Fibroblast of skin of left biceps (primary cell): ENCODE measurements at places on chromosomes 16 and 17.

DNA sequence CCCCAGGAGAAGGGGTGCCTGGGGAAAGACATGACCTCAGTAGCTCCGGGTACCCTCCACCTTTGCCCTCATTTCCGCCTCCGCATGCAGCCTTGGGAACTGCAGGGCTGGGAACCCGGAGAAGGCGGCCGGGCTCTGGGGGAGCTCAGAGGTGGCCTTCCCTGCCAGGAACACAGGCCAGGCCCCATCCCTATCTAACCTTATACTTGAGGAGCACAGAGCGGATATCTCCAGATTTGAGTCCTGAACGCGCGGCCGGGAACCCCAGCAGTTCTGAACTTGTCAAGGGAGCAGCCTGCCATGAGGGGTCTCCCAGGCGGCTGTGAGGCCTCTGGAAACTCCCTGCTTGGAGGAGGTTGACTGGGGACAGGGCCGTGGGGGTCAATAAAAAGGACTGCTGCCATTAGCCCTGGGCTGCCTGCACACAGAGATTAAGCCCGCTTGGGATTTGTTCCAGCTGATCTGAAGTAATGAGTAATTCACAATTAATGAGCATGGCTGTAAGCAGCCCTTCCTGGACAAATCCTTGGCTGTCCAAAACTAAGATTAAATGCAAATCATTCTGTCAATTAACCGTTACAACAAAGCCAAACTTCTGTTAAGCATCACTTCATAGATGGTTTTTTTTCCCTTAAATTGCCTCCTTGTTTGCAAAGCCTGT, 26.3 kb upstream of the METRNL start:
- DNase-seq = no peak

- peak; percentile 42 for DNase-seq
Measured at GRCh38 chr17:82611140-82612058, 36.8 kb downstream of the WDR45B start.

DNA sequence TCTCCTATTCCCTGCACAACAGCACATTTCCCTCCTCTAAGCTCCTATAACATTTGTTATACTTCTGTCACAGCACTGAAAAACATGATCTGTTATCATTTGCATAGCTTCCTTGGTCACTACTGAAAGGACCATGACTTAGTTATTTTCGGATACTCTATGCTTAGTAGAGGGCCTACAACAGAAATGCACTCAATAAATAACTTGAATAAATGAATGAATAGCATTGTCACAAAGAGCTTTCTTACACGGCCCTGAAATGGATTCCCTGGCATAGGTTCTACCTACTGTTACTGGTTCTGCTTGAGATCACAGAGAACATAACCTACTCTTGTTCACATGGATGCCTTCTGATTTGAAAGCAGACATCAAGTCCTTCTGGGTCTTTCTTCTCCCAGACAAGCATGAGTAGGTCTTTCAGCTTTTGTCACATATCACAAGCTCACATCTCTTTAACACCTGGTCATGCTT, 41.6 kb downstream of the MYO1D start:
- DNase-seq = no peak

DNA sequence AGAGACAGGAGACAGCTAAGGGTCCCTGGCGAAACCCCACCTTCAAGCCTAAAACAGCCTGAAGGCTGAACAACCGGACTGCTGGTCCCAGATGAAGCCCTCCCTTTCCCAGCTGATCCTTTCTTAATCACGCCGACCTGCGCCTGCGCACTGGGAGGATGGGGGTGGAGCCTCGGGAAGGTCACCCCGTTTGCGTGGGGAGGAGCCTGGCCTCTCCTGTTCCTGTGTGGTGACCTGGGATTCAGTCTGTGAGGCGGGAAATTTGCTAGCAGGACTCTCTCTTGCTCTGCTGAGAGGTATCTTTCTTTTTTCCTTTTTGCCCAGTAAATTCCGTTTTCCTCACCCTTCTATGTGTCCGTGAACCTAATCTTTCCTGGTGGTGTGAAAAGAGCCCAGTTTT, 9.6 kb downstream of the FAM20A start:
- no peak for DNase-seq

DNA sequence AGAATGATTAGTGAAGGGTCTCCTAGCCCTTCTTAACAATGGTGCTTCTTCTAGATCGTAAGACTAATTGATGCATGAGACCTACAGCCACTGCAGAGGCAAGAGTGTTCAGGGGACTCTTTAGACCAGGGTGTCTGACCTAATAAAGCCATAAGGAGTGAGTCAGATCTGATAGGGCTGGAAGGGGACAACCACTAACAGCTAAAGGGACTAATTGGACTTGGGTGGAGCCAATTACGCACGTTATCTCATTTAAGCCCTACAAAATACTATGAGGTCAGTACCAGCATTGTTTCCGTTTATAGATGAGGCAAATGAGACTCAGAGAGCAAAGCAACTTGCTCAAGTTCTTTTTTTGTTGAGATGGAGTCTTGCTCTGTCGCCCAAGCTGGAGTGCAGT, 14.5 kb upstream of the RNF222 start:
- no peak for DNase-seq
